ENCODE measurements at places on chromosomes 4 and X.

GRCh38 chr4:99264927-99265326 lies 25.9 kb downstream of the ADH1A start:
- DNase-seq: no peak
- no peaks in the 10 kb centered on the region for H3K4me1 ChIP-seq
- H3K4me3 ChIP-seq: no peak overlapping the region
- H3K27me3 ChIP-seq: no peaks in the 10 kb centered on the region

GRCh38 chr4:56630876-56631666 lies 50.0 kb downstream of the HOPX start:
- peak overlapping the region; percentile 53 for H3K4me3 ChIP-seq
- peaks cover 3% of the 10 kb centered on the region for H3K27me3 ChIP-seq
- H3K27ac ChIP-seq: no peak overlapping the region
- DNase-seq: no peak
- no peaks in the 10 kb centered on the region for H3K36me3 ChIP-seq

GRCh38 chr4:7006411-7006810 lies 36.8 kb upstream of the TADA2B start:
- H3K4me1 ChIP-seq: no peaks in the 10 kb centered on the region
- no peak for DNase-seq
- no peak overlapping the region for H3K27ac ChIP-seq
- H3K36me3 ChIP-seq: peaks cover 88% of the 10 kb centered on the region
- no peak overlapping the region for H3K4me3 ChIP-seq

DNA sequence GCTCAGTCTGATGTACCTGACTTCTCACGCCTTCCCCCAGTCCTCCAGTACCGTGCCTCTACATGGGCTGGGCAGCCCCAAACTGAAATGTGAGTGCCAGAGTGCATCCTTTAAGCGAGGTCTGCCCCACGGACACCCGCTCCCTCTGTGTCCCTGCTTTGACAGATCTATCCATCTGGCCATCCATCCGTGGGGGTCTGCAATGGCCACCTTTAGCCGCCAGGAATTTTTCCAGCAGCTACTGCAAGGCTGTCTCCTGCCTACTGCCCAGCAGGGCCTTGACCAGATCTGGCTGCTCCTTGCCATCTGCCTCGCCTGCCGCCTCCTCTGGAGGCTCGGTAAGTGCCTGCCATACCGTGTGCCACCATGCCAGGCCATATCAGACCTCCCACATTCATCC lies 827 bp downstream of the PORCN start:
- H3K27me3 ChIP-seq: no peaks in the 10 kb centered on the region
- peaks cover 18% of the 10 kb centered on the region for H3K36me3 ChIP-seq
- H3K4me3 ChIP-seq: peak overlapping the region; percentile 84
- DNase-seq: no peak

DNA sequence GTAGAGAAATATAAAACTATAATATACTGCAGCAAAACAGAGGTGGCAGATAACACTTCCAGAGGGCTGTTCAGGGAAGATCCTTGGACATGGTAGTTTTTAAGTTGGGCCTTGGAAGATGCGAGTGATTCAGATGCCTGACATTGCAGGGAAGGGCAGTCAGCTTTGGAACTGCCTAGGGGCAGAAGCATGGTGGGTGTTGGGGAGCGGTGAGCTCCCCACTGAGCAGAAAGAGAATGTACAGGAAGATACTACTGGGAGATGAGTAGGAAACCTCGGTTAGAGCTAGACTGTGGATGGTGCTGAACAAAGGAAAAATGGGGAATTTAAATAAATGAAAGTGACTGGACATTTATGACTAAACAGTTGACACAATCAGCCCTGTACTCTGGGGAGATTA lies 24.9 kb upstream of the SEC24B start:
- no peak overlapping the region for H3K27ac ChIP-seq
- H3K36me3 ChIP-seq: no peaks in the 10 kb centered on the region
- no peaks in the 10 kb centered on the region for H3K27me3 ChIP-seq
- DNase-seq: no peak
- no peak overlapping the region for H3K4me3 ChIP-seq
- no peaks in the 10 kb centered on the region for H3K4me1 ChIP-seq

DNA sequence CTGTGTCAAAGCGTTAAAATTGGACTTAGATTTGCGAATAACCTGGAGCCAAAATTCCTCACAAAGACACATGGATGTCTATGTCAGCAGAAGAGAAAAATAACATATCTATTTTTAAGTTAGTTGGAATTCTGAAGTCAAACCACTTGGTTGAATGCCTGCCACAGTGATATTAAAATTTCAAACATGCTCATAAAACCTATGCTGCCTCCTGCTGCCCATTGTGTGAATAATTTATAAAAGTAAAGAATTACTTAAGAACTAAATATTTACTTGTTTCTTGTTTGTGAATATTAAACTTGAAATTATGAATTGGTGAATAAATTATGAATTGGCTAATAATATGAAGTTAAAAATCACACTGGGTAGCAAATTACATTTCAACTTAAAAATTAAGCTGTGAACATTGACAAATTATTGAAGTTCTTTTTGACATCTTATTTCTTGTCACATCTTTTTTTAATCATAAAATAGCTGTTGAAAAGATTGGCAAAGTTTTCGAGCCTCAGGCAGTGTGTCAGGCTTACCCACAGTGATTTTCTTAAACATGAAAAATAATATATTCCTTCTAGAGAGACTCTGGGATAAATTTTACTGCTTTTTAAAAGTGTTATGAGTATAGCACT lies 35.4 kb downstream of the FABP2 start:
- H3K27ac ChIP-seq: no peak overlapping the region
- H3K36me3 ChIP-seq: no peaks in the 10 kb centered on the region
- peak; percentile 68 for DNase-seq
- no peaks in the 10 kb centered on the region for H3K27me3 ChIP-seq
- no peaks in the 10 kb centered on the region for H3K4me1 ChIP-seq

DNA sequence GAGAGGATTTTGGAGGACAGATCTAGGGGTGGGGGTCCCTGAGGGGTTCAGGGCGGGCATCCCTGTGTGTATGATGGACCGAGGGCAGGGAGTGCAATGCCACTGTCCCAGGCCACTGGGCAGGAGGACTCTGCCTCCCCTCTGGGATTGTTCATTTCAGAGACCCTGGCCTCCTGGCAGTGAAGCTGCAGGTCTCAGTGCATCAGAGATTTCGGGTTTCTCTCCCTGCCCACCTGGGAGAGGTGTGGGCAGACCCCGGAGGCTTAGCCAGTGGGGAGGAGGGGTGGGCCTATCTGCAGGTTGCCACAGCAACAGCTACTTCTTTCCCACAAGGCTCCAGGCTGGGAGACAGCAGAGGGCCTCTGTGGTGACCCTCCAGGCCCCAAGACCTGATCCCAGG lies 80.1 kb upstream of the LRPAP1 start:
- no peak overlapping the region for H3K27ac ChIP-seq
- no peak overlapping the region for H3K4me3 ChIP-seq
- H3K36me3 ChIP-seq: no peaks in the 10 kb centered on the region
- DNase-seq: no peak

DNA sequence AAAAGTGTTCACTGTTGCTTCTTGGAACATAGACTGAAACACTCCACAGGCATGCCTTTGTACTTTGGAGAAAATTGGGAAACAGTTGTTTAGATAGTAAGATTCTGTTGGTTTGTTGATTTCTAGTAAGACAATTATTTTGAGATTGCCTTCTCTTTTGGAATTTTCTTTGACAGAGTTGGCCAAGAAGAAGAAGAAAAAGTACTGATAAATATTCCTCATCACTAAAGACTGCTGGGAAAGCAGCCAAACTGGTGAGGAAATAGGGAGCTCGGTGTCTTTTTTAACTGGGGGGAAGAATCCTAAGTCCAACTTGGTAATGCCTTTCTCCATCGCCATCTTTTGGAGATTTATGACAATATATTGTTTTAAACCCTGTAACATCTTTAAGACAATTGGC lies 370.7 kb downstream of the GPAT3 start:
- no peak for DNase-seq
- H3K36me3 ChIP-seq: no peaks in the 10 kb centered on the region
- no peak overlapping the region for H3K27ac ChIP-seq
- H3K4me1 ChIP-seq: no peaks in the 10 kb centered on the region
- no peak overlapping the region for H3K4me3 ChIP-seq

DNA sequence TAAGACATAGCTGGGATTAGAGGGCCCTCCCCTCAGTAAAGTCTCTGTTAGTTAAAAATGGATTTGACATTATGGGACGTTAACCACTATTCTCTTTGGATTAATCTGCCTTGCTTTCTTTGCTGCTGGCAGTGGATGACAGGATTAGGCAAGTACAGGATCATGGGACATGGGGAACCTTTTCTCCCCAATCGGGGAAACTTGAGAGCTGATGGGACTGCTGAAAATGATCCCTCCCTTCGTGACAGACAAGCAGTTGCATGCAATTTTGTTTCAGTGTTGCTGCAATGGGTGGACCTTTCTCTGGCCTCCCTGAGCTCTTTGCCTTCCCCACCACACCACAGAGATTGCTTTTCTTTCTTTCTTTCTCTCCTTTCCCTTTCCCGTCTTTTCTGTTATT lies 120.2 kb upstream of the BANK1 start:
- H3K36me3 ChIP-seq: no peaks in the 10 kb centered on the region
- no peaks in the 10 kb centered on the region for H3K27me3 ChIP-seq
- no peak overlapping the region for H3K27ac ChIP-seq
- H3K4me1 ChIP-seq: no peaks in the 10 kb centered on the region
- no peak for DNase-seq

- no peak for DNase-seq
- H3K4me3 ChIP-seq: no peak overlapping the region
- no peaks in the 10 kb centered on the region for H3K36me3 ChIP-seq
- H3K4me1 ChIP-seq: no peaks in the 10 kb centered on the region
- H3K27me3 ChIP-seq: no peaks in the 10 kb centered on the region
Observed at GRCh38 chr4:181966104-181966551, 277.1 kb upstream of the TENM3 start.

DNA sequence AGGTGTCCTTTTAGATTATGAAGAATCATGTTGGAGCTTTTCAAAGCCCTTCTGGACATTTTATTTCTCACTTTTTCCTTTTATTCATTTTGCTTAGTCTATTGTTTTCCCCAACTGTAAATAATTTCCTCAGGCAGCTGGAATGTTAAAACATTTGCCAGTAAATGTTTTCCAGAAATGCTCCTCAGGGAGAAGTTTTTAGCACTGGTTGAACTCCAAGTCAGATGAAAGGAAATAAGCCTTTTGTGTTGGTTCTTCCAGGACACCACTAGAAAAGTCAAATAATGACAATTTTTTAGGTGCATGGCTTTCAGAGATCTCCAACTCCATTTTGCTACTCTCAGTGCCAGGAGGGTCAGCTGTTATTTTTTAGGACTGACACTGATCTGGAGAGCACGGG lies 127.9 kb downstream of the IL13RA2 start:
- H3K4me3 ChIP-seq: no peak overlapping the region
- no peak overlapping the region for H3K27ac ChIP-seq
- no peak for DNase-seq
- H3K4me1 ChIP-seq: no peaks in the 10 kb centered on the region
- H3K36me3 ChIP-seq: no peaks in the 10 kb centered on the region

GRCh38 chr4:56112377-56112776 lies 163.6 kb downstream of the CEP135 start:
- no peak overlapping the region for H3K4me3 ChIP-seq
- H3K27ac ChIP-seq: no peak overlapping the region
- no peaks in the 10 kb centered on the region for H3K4me1 ChIP-seq
- H3K36me3 ChIP-seq: no peaks in the 10 kb centered on the region
- no peak for DNase-seq
- no peaks in the 10 kb centered on the region for H3K27me3 ChIP-seq

DNA sequence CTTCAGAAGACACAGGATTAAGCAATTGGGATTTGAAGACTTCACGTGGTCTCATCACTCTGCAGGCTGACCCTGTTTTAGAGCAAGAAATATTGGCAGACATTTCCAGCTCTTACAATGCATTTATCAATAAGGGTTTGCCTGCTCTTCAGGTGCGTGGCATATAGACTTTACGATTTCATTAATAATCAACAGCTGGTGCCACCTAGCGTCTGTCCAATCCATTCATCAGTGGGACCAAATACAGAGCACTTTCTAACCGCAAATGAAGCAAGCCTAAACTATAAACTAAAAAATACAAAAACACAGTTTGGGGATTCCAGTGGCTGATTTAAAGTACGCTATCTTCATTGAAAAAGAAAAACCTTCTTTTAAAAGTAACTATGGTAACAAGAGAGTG lies 125.4 kb upstream of the DMD start:
- no peaks in the 10 kb centered on the region for H3K27me3 ChIP-seq
- DNase-seq: peak; percentile 6
- no peak overlapping the region for H3K4me3 ChIP-seq
- no peaks in the 10 kb centered on the region for H3K4me1 ChIP-seq

DNA sequence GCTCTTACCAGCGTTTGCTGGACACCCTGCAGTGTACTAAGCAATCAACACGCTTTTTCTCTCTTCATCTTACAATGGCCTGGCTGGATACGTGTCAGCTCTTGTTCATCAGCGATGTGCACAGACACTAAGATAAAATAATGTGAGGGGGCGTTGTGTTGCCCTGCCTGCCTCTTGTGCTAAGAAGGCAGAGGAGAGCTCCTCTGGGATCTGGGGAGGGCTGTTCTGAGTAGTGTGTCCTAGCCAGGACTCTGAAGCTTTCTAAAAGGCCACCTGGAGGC lies 49.7 kb downstream of the NELFA start:
- no peak overlapping the region for H3K27ac ChIP-seq
- no peak for DNase-seq

- no peak overlapping the region for H3K27ac ChIP-seq
- H3K4me3 ChIP-seq: no peak overlapping the region
Observed at GRCh38 chr4:1564535-1565375, 119.4 kb downstream of the FAM53A start.

GRCh38 chr4:7546809-7547367 lies 112.2 kb upstream of the PSAPL1 start:
- H3K27me3 ChIP-seq: no peaks in the 10 kb centered on the region
- peaks cover 5% of the 10 kb centered on the region for H3K36me3 ChIP-seq
- peak; percentile 19 for DNase-seq
- no peak overlapping the region for H3K4me3 ChIP-seq

DNA sequence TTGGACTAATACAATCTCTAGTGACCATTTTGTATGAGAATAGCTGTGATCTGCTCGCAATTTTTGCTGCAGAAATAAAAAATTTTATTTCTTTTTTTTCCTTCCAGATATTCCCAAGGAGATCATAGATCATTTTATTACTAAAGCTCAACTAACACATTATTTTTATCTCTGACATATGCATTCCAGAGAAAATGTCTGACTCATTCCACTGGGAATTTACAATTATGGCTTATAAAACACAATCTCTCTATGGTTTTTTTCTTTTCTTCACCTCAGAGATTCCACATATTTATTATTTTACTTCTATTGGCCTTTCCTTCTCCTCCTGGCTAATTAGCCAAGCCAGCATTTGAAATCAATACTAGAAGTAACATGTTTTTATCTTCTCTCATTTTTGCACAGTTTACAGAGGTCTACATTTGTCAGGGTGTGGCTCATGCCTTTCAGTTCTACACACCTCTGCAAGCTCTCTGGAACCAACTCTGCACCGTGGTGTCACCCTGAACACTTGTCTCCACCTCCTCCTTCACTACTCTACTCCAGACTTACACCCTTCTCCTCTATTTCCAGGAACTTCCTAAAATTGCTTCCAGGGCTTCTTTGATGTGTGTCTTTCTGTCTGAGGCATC lies 59.8 kb upstream of the GPM6A start:
- no peaks in the 10 kb centered on the region for H3K27me3 ChIP-seq
- H3K4me3 ChIP-seq: no peak overlapping the region

All from mesenchymal stem cell (in vitro differentiated cells and primary cell).